Fibroblast of villous mesenchyme (primary cell): ENCODE measurements at places on chromosomes 3 and 15. TPM values are rescaled to one million over a fixed set of nuclear protein-coding genes. Genes with fewer than 3 reads are reported as not detected.

- peak; percentile 38 for DNase-seq
These were observed 17.2 kb upstream of the ADIPOQ start for GRCh38 chr3:186825294-186825821.

- DNase-seq: no peak
These were observed 50.3 kb upstream of the SELENOK start for GRCh38 chr3:53941950-53942349.

DNA sequence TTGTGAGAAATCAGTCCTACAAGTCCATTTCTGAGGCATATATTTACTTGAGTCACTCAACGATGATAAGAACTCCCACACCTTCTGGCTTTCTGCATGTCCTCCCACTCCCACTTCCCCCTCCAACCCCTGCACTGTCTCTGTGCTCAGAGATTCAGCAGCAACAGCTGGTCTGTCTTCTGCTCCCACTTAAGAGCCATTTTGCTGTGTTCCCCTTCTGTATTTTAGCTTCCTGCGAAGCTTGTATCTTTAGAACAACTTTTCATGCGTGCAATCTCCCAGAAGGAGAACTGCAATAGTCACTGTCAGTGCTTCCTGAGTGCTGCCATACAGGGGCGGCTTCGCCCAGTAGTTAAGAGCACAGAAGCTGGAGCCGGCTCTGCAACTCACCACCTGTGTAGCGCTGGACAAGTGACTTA, 90.0 kb upstream of the SPATA12 start:
- DNase-seq: peak; percentile 41

DNA sequence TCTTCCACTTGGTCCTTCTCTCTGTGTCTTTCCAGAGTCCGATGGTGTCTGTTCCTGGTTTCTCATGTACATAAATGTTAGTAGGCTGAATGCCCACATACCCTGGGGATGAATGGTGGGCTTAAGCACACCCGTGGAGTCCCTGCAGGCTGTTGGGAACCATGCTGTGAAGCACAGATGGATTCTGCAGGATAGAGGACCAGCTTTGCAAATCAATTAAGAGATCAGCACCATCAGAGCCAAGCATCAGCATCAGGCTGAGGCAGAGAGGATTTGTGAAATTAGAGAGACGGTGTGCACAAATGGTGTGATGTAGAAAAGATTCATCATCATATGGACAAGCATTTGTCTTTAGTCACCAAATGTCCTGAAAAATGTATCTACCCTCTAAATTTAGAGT, 127.1 kb downstream of the SV2B start:
- no peak for DNase-seq

DNA sequence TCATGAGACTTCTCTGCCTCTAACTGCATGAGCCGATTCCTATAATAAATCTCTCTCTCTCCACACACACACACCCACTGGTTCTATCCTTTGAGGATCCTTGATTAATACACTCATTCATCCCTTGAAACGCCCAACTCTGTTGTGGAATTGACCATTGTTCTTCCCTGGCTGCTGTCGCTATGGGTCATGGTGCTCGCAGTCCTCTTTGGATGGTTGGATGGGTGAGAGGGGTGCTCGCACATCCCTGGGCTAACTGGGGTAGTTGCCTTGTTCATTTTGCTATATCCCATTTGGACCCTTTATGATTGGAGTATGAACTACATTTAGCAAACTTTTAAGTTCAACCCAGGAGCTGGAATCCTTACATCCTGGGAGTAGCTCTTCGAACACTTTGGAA, 33.9 kb upstream of the MYZAP start:
- no peak for DNase-seq

- DNase-seq: no peak
These were observed 198.0 kb upstream of the PFN2 start for GRCh38 chr3:150168698-150169097.

Gene IGDCC3
- under 0.01 TPM in 2 replicates for total RNA-seq

Gene CLDN1
- 3.5 and 14.2 TPM in 2 replicates for total RNA-seq
